ENCODE measurements at places on chromosomes 4 and X.

DNA sequence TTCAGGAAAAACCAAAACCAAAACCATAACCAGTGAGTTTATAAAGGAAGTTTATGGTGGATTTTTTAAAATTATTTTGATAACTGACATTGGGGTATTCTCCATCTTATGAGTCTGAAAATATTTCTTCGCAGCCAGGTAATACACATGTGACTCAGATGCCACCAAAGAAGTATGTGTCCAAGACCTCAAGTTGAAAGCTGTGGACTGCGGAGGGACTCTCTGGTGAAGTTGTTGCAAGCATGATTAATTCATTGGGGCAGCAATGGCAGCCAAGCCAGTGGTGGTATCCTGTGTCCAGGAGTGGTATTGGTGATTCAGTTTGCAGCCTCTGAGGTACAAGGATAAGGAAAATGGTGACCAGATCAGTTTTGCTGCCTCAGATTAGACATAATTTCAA is 14.0 kb upstream of the ADH5 start:
- no peak for DNase-seq

- no peak for DNase-seq
Observed at GRCh38 chr4:151284534-151285245, 7.7 kb downstream of the PRSS48 start.

DNA sequence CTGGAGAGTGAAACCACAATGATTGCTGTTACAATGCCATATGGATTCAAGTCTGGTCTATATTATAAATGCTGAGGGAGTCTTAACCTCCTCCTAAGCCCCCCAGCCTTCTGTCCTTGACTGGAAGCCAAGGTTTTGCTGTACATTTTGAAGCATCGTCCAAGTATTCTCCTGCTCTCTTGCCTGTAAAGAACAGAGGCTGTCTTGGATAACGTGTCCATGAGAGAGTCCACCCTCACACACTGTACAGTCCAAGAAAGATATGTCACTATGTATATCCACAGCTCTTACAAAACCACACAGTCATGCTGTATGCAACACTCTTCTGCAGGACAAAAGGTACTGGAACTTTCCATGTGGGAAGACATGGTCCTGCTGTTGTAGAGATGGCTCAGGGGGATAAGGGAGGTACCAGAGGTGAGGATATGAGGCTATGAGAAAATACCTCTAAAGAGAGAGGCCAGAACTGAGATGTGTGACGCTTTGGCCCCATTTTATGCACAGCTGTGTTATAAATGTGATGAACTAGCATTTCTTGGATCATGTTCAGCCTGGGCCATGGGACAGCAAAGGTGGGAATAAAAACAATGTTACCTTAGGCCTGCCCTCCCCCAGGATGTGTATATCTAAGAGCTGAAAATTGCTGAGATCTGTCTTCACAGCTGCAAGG is 678.6 kb downstream of the IQCM start:
- DNase-seq, result no peak

DNA sequence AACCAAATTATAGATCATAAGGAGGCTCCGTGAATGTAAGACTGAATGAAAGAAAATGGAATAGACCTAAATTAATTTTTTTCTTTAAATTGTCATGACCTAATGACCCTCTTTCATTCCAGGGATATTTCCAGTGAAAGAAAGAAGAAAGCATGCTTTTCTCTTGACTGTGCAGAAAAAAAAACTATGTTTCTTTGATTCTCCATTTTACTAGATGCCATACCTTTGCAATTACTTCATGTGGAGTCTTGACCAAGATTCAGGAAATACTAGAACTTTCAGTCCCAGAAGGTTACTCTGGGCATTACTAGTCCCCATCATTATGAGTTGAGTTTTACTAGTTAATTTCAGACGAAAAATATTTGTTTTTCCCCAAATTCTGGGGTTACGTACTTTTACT is 6.4 kb upstream of the COMMD8 start:
- no peak for DNase-seq

DNA sequence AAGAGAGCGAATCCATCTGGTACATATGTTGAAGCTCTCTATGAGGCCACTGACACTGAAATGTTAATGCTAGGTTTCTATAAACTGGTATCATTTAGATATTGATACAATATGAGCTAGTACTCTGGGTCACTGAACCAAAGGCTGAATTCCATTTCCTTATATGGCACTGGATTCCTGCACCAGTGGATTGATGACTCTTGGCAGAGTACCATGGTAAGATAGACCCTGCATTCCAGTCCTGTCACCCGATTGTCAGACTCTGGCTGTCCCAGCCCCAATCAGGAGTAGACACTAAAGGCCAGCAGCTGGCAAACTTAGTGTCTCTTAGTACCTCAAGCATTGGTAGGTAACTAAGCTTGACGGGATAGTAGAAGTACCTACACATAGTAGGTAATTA is 44.0 kb upstream of the EOLA2 start:
- no peak for DNase-seq

DNA sequence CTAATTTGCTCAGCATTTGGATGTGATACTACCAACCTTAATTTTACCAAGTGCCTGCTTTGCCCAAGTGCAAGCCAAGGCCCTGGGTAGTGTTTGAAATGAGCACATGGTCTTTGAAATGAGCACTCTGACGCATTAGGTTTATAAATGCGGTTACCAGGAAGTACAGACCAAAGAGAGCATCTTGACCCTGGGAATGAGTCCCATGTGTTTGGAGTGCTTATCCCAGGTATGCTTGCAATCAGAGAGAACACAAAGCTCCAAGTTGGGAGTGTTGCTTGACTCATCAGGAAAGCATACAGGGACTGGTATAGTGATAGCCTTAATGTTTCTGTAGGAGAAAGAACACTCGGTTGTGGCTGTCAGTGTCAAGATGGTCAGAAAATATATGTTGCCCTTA is 203.6 kb upstream of the MAMLD1 start:
- no peak for DNase-seq

GRCh38 chrX:155070663-155070974 is 317 bp downstream of the CMC4 start:
- peak; percentile 3 for DNase-seq

DNA sequence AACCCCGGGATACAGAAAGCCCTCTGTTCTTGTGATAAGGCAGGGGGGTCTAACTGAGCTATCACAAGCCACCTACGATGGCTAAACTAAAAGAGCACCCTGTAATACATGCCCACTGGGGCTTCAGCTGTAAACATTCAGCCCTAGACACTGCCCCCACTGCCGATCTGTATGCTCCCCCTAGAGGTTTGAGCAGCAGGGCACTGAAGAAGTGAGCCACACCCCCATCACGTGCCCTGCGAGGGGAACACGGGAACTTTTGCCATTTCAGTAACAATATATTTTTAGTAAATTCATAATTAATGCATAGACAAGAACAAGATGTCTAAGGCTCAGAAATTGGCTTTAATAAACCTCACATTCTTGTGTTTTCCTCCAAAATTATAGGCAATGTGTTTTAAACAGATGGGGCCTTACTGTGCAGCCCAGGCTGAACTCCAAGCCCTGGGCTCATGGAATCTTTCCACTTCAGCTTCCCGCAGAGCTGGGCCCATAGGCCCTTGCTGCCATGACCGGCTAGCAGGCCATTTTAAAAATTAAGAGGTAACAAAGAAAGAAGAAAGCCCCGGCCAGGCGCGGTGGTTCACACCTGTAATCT is 235.3 kb upstream of the SFRP2 start:
- no peak for DNase-seq

- no peak for DNase-seq
Observed at GRCh38 chr4:95107004-95107403, 349.2 kb downstream of the BMPR1B start.

GRCh38 chr4:22802876-22803275 is 110.1 kb downstream of the GBA3 start:
- DNase-seq, result peak; percentile 22

Measured in GM04504 (cell line).